ENCODE measurements at places on chromosomes 2 and 18. TPM values are rescaled to one million over a fixed set of nuclear protein-coding genes. Genes with fewer than 3 reads are reported as not detected.

DNA sequence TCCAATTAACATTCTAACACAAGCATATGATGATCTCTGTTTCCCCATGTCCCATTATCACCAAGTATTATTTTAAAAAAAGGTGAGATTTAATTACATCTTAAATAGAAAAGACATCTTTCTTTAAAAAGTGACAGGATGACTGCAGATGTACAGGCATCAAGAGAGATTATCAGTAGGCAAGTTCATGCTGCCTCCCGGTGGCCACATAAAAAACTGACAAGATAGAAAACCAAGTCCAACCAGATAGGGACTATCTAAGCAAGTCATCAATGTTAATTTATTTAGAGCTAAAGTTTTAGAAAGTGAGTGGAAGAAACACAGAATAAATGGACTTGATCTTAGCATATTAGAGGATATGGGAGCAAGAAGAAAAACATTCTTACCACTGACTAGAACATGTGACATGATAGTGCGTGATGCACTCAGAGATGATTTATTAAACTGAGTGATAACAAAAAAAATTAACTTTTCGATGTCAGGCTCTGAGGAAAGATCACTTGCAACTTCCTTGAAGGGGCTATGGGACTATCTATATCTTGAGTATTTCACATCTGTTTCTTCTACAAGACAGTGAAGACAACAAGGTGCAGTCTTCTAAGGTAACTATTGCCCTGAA, 5.4 kb upstream of the TDRD15 start:
- no peak for DNase-seq
- no peak overlapping the region for H3K27ac ChIP-seq
- no peak overlapping the region for H3K4me3 ChIP-seq
- H3K4me1 ChIP-seq = no peaks in the 10 kb centered on the region
- H3K27me3 ChIP-seq = peaks cover 4% of the 10 kb centered on the region

DNA sequence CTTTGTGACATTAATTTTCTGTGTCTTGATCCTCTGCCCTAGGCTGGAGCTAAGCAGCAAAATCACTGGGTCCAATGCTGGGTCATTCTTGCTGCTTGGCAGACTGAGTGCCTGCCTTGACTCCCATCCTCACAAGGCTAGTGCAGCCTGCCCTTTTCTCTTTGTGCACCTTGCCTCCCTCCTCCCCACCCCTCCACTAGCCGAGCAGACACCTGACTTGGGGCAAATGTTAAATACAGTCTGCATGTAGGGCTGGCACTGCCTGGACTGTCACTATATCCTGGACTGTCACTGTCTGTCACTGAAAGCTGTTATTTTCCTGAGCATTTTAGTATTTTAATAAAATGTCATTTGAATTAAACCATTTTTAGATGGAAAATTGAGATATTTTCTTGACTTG, 33.4 kb downstream of the MAPRE2 start:
- H3K27ac ChIP-seq = no peak overlapping the region
- peaks cover 13% of the 10 kb centered on the region for H3K36me3 ChIP-seq
- H3K4me3 ChIP-seq = no peak overlapping the region
- no peaks in the 10 kb centered on the region for H3K27me3 ChIP-seq
- no peak for DNase-seq
- no peaks in the 10 kb centered on the region for H3K4me1 ChIP-seq

- H3K27me3 ChIP-seq = no peaks in the 10 kb centered on the region
- H3K27ac ChIP-seq = no peak overlapping the region
- H3K4me3 ChIP-seq = no peak overlapping the region
- peaks cover 19% of the 10 kb centered on the region for H3K4me1 ChIP-seq
Measured at GRCh38 chr2:101815739-101816391, 118.4 kb downstream of the MAP4K4 start.

DNA sequence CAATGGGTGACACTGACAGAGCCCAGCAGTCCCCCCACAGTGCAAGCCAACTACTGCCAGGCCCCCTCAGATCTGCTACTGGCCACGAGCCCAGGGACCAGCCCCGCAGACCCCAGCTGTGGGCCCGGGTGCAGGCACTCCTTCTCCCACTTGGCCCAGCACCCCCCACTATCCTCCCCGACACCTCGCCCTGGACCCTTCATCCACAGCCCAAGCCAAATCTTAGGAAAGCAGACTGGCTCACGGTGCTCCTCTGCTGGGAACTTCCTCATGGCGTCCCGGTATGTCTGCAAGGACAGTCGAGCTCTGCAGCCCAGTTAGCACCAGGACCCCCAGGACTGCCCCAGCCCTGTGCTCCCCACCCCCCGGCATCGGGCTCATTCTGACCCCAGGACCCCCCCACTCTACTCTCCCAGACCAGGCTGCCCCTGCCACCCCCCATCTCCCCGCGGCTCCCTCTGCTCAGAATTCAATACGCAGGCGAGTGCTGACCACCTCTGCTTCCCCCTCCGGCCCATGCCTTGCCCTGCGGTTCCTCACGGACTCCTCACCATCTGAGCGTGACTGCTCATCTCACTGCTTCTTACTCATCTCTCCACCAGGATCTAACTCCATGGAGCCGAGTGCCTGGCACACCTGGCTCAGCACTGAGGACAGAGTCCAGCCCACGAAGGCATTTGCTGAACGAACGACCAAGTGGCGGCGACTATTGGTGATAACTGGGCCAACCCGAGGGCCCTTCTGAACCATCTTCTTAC, 85.7 kb downstream of the PXDN start:
- H3K27me3 ChIP-seq = no peaks in the 10 kb centered on the region
- H3K36me3 ChIP-seq = no peaks in the 10 kb centered on the region
- no peak overlapping the region for H3K27ac ChIP-seq
- H3K4me3 ChIP-seq = no peak overlapping the region
- H3K4me1 ChIP-seq = no peaks in the 10 kb centered on the region

DNA sequence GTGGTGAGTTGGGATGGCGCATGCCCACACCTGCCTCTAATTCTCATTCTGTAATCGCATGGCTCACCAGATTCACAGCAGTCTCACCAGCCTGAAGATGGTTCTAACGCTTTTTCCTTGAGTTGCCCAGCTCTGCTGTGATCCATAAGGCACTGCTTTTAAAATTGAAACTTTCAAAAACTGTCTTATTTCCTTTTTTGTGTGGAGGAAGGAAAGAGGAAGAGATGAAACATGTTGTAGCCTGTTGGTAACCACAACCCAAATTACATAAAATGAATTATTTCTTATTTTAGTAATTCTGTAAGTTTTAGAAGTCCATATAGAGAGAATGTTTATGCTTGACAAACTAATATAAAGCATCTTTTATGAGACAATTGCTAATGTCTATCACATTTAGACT, 165.4 kb downstream of the RBM43 start:
- H3K27ac ChIP-seq = no peak overlapping the region
- H3K4me1 ChIP-seq = no peaks in the 10 kb centered on the region
- no peak for DNase-seq
- no peaks in the 10 kb centered on the region for H3K36me3 ChIP-seq
- peaks cover 5% of the 10 kb centered on the region for H3K27me3 ChIP-seq

GRCh38 chr2:37453027-37453426, 108.6 kb downstream of the QPCT start:
- no peak for DNase-seq
- H3K4me1 ChIP-seq = peaks cover 31% of the 10 kb centered on the region
- no peak overlapping the region for H3K4me3 ChIP-seq
- H3K36me3 ChIP-seq = peaks cover 11% of the 10 kb centered on the region
- no peak overlapping the region for H3K27ac ChIP-seq

GRCh38 chr2:159026170-159026569, 57.7 kb downstream of the TANC1 start:
- DNase-seq = no peak
- no peaks in the 10 kb centered on the region for H3K27me3 ChIP-seq
- no peaks in the 10 kb centered on the region for H3K36me3 ChIP-seq
- H3K27ac ChIP-seq = no peak overlapping the region
- H3K4me3 ChIP-seq = no peak overlapping the region

DNA sequence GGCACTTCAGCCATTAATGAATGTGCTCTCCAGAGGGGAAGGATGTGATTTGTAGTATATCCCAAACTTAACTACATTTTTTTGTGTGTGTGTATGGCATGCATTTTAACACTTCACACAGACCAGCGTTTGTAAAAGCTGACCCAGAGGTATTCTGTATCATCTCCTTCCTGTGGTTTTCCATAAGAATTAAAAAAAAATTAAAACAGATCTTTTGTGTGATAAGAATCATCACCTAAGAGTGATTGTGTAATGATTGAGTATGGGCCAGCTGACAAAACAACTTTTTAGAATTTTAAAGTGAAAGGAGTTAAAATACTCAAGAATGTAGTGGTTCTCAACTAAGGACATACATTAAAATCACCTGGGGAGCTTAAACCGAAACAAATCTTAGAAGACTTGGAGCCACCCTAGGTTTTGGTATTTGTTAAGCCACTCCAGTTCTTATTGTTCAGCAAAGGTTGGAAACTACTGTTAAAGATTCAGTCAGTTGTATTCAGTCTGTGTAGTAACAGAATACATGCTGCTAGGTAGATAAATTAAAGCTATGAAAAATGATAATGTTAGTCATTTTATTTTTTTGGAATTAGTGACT, 120.1 kb downstream of the HAUS1 start:
- peaks cover 22% of the 10 kb centered on the region for H3K36me3 ChIP-seq
- peaks cover 60% of the 10 kb centered on the region for H3K4me1 ChIP-seq

- no peaks in the 10 kb centered on the region for H3K27me3 ChIP-seq
Measured at GRCh38 chr18:21682371-21683051, 22.1 kb downstream of the ABHD3 start.

GRCh38 chr2:27081984-27082772, 3.8 kb downstream of the EMILIN1 start:
- no peaks in the 10 kb centered on the region for H3K36me3 ChIP-seq
- H3K27ac ChIP-seq = peak overlapping the region; percentile 96
- no peak for DNase-seq
- peaks cover 47% of the 10 kb centered on the region for H3K4me1 ChIP-seq
- H3K4me3 ChIP-seq = no peak overlapping the region

- no peaks in the 10 kb centered on the region for H3K4me1 ChIP-seq
- no peak overlapping the region for H3K27ac ChIP-seq
- DNase-seq = peak; percentile 13
Measured at GRCh38 chr2:11807156-11808015, 61.0 kb downstream of the LPIN1 start.

GRCh38 chr2:138249207-138249606, 252.4 kb upstream of the SPOPL start:
- no peaks in the 10 kb centered on the region for H3K27me3 ChIP-seq
- no peaks in the 10 kb centered on the region for H3K36me3 ChIP-seq
- no peaks in the 10 kb centered on the region for H3K4me1 ChIP-seq
- no peak for DNase-seq
- H3K27ac ChIP-seq = no peak overlapping the region

GRCh38 chr2:155309483-155309882, 611.0 kb downstream of the KCNJ3 start:
- H3K27me3 ChIP-seq = no peaks in the 10 kb centered on the region
- no peak overlapping the region for H3K4me3 ChIP-seq
- H3K36me3 ChIP-seq = no peaks in the 10 kb centered on the region
- no peak overlapping the region for H3K27ac ChIP-seq
- H3K4me1 ChIP-seq = no peaks in the 10 kb centered on the region
- DNase-seq = no peak

GRCh38 chr18:2394684-2395083, 176.6 kb downstream of the METTL4 start:
- H3K27ac ChIP-seq = no peak overlapping the region
- no peak overlapping the region for H3K4me3 ChIP-seq
- H3K36me3 ChIP-seq = no peaks in the 10 kb centered on the region
- H3K27me3 ChIP-seq = peaks cover 10% of the 10 kb centered on the region
- no peak for DNase-seq

GRCh38 chr18:79749251-79750191, 48.2 kb upstream of the KCNG2 start:
- H3K36me3 ChIP-seq = peaks cover 52% of the 10 kb centered on the region
- no peak overlapping the region for H3K27ac ChIP-seq
- no peaks in the 10 kb centered on the region for H3K4me1 ChIP-seq
- DNase-seq = no peak
- H3K4me3 ChIP-seq = no peak overlapping the region

DNA sequence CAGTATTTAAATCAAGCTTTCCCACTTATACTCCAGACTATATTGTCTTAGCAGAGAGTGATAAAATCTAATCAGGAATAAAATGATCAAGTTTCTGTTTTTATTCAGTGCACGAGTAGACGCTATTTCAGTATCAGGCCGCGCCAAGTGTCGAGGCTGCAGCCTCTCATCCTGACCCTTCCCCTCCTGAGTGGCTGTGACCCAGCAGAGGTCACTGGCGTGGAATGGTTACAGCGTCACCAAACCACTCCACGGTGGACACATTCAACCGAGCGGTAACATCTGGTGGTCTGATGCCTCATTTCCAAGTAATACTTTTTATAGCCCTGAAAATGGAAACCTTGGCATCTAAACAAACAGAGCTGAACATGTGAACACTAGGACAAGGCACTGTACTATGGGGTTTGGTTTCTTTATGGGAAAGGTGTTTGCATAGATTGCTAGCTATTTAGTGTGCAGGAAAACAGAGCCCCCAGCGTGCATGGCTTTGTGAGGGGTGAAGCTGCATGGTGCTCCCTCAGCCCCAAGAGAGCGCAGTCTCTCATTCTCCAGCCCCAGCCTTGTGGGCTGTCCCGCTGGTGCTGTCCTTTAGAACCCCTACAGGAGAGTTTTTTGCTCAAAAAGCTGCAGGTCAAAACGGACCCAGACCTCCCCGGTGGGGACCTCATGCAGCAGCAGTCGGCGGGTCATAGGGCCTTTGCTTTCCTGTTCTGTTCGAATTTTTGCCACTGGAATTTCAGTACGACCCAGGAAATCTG, 28.4 kb downstream of the FAM228A start:
- no peak overlapping the region for H3K4me3 ChIP-seq
- H3K36me3 ChIP-seq = peaks cover 40% of the 10 kb centered on the region
- no peaks in the 10 kb centered on the region for H3K4me1 ChIP-seq
- no peak for DNase-seq
- no peaks in the 10 kb centered on the region for H3K27me3 ChIP-seq

DNA sequence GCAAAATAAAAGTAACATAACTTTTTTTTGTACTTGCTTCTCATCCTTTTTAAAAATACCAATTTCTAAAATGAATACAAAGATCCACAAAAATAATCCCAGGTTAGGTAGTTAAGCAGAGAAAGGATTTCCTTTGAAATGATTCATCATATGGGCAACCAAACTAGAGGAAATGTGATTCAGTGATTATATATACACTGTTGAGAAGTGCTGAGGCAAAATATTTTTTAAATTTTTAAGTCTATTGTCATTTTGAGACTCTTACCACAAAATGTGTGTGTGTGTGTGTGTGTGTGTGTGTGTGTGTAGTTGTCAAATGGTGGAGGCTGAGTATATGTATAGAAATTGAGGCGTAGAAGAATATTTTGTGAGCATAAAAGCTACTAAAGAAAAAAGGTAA, 1075.3 kb downstream of the LRP1B start:
- no peaks in the 10 kb centered on the region for H3K36me3 ChIP-seq
- no peaks in the 10 kb centered on the region for H3K27me3 ChIP-seq
- no peak overlapping the region for H3K4me3 ChIP-seq
- H3K27ac ChIP-seq = no peak overlapping the region

SLC9A2 gene
- not detected for total RNA-seq

TCF7L1 gene
- not detected for total RNA-seq

SPATA3 gene
- 0.35 TPM for total RNA-seq

GPR39 gene
- not detected for total RNA-seq

SERPINB2 gene
- total RNA-seq = not detected

Data from activated CD4-positive, alpha-beta memory T cell treated with anti-CD3 and anti-CD28 coated beads, Interleukin-2, amount 10 ng/mL, durations not matched to agents 7 days and 5 days (primary cell).